ENCODE measurements at places on chromosomes 7 and 10. TPM values are rescaled to one million over a fixed set of nuclear protein-coding genes. Genes with fewer than 3 reads are reported as not detected.

- DNase-seq, result no peak
Observed at GRCh38 chr7:71303566-71303965, 171.6 kb downstream of the GALNT17 start.

SPDYE16 gene
- 1.3 TPM for total RNA-seq

DNA sequence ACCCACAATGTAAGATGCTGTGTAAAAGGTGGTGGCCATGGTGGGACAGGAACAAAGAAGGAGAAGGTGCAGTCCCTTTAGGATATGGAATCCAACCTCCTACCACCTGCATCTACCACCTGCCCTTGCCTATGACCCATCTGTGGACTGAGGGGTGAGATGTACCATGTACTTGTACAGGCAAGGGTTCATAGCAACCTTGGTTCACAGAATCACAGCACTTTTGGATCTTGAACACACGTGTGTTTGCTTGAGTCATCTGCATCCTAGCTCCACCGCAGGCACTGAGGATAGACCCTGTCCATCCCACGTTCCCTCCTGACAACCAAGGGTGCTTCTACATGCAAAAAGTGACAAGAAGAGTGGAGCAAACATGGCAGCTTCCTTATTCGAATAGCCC is 162.3 kb downstream of the GFRA1 start:
- peak; percentile 19 for DNase-seq

- no peak for DNase-seq
Observed at GRCh38 chr7:133118261-133118660, 36.4 kb upstream of the CHCHD3 start.

Measured in ureter (tissue), 1 donor.